ENCODE measurements at places on chromosomes 6 and 20. TPM values are rescaled to one million over a fixed set of nuclear protein-coding genes. Genes with fewer than 3 reads are reported as not detected.

Gene TRIM40
- total RNA-seq, result not detected

GRCh38 chr6:53251033-53251672, 97.6 kb downstream of the ELOVL5 start:
- DNase-seq, result no peak

- DNase-seq, result no peak
These were observed 16.7 kb upstream of the MAK start for GRCh38 chr6:10854922-10855632.

GRCh38 chr6:157600807-157601206, 219.8 kb downstream of the ZDHHC14 start:
- DNase-seq, result no peak

GRCh38 chr6:170145272-170145592, 145.6 kb downstream of the DLL1 start:
- DNase-seq, result no peak

Measured in tibial nerve (tissue), 4 donors.